ENCODE measurements at places on chromosomes 7 and 10. TPM values are rescaled to one million over a fixed set of nuclear protein-coding genes. Genes with fewer than 3 reads are reported as not detected.

GRCh38 chr7:43014406-43014805, 82.2 kb downstream of the MRPL32 start:
- DNase-seq, result no peak

DNA sequence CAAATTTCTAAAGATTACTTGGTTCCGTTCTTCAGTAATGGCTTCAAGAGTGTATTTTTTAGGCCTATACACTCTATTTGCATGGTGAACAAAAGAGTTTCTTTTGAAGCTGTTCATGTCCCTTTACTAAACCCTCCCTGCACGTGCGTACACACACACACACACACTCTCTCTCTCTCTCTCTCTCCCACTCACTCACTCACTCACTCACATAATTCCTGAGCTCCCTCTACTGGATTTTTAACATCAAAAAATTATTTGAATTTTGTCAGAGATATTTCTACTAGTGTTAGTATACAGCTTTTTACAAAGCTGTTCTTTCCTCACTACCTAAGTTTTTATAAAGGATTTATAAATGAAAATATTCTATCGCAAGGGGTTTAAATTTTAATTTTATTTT, 85.9 kb downstream of the UBE3C start:
- peak; percentile 29 for DNase-seq

GRCh38 chr10:14372606-14373005, 41.9 kb upstream of the FRMD4A start:
- no peak for DNase-seq

DNA sequence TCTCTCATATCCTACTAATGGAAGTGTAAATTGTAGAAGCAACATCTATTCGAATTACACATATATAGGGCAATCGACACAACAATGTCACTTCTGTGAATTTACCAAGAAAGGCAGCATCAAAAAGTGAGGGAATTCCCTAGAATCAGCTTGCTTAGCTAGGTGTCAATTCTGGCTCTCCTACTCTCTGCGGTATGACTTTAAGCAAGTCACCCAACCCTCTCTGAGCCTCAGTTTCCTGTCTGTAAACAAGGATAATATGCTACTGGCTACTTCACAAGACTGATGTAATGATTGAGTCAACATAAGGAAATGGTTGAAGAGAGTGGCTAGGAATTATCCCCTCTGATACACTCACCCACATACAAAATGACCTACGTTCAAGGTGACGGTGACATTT, 19.4 kb downstream of the CCDC6 start:
- no peak for DNase-seq

- DNase-seq, result no peak
These were observed 19.2 kb upstream of the PARD3 start for GRCh38 chr10:34834274-34834673.

- no peak for DNase-seq
These were observed 107.9 kb downstream of the POU6F2 start for GRCh38 chr7:39085590-39086049.

GRCh38 chr10:107480781-107481180, 316.3 kb upstream of the SORCS1 start:
- no peak for DNase-seq

DNA sequence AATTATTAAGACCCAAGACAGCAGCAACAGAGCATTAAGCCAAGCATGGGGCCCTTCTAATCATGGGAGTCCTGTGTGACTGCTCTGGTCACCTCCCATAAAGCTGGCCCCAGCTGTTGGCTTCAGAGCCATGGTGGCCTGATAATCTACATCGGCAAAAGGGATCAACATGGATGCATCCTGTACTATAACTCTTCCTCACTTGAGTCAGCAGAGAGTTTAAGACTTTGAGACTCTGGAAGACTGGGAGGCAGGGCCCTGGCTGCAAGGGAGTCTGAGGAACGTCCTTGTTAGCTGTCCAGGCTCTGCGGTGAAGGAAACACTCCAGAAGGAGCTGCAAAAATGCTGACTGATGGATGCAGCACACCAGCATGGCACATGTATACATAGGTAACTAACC, 95.0 kb upstream of the KIAA1217 start:
- DNase-seq, result no peak

GRCh38 chr7:116678780-116679179, 6.8 kb downstream of the MET start:
- no peak for DNase-seq

DNA sequence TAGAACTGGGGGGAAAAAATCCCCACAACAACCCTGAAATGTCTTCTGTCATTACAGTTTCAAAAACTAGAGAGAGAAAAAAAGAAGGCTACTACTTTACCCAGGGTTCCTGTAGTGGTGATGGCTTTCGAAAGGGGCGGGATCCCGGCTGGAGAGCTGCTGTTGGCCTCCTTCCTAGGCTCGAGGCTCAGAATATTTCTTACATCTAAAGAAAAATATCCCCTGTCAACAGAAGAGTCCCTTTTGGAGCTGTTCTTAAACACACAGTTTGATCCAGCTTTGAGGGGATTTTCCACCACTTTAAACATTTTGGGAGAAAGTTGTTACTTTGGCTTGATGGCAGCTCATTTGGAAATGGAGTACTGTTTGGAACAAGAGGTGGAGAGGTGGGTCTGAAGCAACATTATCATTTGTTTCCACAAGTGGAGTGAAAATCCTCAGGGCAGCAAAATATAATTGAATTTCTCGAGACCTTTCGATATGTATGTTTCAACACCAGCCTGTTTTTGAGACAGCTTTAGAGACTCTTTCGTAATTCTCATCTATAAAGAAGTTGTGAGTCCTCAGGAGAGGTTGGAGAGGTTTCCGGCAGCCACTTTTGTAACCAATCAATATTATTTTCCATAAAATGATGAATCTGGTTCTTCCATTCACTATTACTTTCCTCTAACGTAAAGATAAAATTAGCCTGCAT, 5.1 kb downstream of the HOXA13 start:
- DNase-seq, result no peak

DNA sequence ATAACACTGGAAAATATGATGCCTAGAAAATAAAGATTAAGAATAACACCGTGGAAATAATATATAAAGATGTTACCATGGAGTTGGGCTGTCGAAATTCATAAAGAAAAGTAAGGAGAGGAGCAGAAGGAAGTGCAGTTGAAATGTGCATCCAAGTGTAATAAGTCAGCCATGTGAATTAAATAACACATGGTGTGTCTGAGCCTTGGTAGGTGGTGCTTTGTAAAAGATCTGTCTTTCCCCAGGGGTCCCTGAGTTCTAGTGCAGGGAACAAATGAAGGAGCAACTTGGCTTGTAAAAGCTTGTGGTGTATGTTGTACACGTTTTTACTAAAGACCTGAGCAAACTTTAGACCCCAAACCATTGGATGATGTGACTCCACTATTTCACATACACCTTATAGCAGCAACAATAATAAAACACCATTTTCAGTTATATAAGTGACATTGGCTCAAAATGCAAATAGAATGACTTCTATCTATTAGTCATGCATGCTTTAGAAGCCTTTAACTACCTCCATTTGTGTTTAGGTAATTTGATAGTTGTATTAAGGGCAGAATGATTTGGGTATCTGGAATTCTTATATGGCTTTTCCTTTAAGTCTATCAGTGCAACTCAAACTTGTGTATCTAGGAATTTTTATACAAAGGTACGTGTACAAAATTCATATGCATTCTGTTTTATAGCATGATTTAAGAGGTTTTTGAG, 11.3 kb downstream of the STARD3NL start:
- no peak for DNase-seq

GRCh38 chr7:144969787-144970186, 133.9 kb upstream of the TPK1 start:
- DNase-seq, result no peak

GRCh38 chr10:31320550-31321211, 1.7 kb downstream of the ZEB1 start:
- DNase-seq, result peak; percentile 70

DNA sequence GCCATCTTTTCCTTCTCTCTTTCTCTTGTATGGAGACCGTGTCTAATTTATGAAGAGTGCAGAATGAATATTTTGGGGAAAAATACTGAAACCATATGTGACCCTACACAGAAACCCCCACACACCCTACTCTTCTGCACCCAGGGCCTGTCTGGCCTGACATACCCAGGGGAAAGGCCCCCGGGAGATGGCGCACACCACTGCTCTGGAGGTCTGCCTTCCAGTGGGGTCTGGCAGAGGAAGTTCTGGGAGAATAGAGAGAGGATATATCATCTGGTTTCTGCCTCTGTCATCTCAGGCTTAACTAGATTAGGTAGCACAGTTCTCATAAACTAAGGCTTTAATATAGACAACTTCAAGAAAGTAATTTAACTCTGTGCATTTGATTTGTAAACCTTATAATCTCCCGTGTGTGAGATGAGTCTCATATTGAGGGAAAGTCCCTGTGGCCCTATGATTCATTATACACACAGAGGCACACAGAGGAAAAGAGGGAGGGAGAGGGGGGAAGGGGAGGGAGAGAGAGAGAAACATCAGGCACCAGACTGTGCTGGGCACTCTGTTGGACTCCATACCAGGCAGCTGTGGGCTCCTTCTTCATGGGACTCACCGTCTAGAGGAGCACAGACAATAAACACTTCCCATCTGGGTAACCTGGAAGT, 123.3 kb downstream of the AOAH start:
- no peak for DNase-seq

DNA sequence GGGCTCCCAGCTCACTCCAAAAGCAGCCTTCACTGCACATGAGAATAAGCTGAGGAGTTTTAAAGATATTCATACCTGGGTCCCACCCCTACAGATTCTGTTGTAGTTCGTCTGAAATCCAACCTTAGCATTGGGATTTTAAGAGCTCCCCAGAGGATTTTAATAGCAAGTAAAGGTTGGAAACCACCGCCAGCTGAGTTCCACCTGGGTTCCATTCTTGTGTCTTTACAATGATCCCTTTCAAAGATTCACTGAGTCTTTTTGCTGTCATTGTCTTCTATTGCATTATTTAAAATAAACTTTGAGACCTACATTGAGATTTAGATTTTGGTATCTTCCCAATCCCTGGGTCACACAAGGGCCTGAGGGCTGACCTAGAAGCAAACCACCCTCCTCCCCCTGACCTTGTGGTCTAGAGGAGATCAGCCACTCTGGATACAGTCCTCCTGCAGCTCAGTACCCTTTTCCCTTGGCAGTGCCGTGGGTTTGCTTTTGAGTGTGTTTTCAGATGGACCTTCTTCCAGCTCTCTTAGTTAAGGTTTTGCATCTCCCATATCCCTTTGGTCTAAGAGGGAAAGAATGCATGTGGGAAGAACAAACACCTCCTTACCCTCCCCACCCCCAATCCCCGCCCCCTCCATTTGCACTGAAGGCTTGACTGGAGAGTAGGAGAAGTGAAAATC, 22.6 kb upstream of the SIRT1 start:
- DNase-seq, result no peak

DNA sequence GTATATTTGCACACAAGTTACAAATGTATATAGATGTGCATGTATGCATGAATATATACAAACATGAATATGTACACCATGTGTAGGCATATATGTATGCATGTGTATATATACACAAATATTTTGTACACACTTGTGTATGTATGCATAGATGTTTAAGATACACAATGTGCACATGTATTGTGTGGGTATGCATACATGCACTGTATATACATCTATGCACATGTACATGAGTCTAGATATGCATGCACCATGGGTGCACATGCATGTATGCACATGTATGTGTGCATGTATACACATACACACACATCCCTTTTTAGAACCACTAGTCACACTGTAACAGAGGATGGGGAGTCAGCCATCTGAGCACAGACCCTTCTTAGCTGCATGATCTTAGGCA, 249.4 kb downstream of the COBL start:
- no peak for DNase-seq

DNA sequence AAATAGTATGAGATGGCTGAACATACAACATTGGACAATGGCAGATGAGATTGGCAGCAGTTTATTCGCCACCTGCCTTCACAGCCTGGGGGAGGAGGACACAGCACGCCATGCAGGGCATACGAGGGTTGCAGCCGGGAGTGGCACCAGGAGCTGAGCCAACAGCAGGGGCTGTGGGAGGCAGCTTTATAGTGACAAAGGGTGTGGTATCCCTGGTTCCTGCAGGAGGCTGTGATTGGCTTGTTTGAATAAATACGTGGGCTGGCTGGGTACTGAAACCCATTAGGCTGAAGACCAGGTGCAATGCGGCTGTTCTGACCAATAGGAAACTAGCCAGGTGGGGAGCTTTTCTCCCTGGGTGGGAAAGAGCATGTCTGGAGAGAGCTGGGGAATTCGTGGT, 68.9 kb upstream of the LEP start:
- DNase-seq, result no peak

DNA sequence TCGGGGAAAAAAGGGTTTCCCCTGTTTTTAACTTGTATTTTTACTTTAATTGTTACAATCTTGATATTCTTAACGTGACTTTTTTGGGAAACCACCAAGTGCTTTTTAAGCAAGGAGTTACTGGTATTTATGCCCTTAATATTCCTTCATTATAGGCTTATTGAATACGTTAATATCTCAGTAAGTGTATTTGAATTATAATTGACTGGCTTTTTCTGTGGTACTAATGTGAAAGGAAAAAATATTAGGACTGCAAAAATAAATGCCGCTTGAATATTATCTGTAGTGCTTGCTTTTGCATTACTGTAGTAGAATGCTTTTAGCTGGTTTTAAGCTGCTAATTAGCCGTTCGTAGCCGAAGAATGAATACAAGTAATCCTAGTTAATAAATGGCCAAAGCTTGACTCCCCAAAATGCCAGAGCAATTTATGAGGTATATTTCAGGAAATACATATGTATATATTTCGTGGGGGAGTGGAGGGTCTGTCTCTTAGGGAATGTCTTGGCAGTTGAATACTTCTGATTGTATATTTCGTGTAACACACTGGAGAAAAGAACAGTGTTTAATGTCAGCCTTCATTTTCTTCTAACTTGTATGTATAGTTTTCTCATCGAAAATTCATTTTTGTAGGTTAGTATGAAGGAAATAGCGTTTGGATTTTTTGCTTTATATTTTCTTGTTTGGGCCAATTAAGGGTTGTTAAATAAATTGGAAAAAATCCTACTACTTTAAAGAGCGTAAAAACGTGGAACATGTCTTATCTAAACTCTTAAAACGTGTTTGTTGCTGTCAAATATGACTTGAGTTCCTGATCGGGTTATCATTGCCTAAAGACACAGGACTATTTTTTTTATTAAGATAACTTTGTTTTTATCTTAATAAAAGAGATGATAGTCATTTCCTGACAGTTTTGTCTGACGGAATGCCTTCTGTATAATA, 1.5 kb downstream of the PDCD4 start:
- no peak for DNase-seq

DNA sequence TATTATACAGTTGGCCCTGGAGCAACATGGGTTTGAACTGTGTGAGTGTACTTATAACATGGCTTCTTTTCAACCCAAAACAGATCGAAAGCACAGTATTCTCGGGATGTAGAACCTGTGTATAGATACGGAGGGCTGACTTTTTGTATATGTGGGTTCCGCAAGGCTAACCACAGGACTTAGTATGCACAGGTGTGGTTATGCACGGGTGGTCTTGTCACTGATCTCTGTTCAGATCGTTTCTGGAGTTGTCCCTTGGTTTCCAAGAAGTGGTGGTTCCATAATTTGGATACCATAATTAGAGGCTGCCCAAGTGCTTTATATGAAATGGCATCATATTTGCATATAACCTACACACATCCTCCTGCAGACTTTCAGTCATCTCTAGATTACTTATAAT, 10.9 kb upstream of the BHLHA15 start:
- no peak for DNase-seq

Gene ICA1
- 41.1 TPM for total RNA-seq

Gene GRK5
- total RNA-seq, result 47.0 TPM

Gene NDUFA5
- total RNA-seq, result 39.1 TPM

Gene CLRN3
- 0.19 TPM for total RNA-seq

Gene CPVL
- total RNA-seq, result 0.93 TPM

Gene HSPA12A
- total RNA-seq, result 0.68 TPM

Gene PNLIPRP2
- total RNA-seq, result not detected
